ENCODE measurements at places on chromosomes 1 and 21.
A peak's percentile ranks its signal among the peaks of the same experiment; 100 is the strongest.

DNA sequence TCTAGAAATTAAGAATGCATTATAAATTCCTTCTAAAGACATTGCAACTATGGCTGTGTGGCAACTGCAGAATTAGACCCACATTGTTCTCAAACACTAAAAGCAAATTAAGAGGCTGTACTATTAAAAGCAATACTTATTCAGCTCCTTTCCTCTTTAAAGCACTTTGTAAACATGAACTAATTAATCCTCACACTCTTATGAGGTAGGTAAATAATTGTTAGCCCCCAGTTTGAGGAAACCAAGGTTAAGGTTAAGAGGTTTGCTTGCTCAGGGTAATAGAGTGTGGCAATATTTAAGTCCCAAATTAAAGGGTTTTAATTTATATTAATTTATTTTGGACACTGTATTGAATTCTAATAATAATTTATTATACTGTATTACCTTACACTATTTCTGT is 553.8 kb downstream of the LRRIQ3 start:
- no peak for DNase-seq

- DNase-seq: no peak
Observed at GRCh38 chr1:54651608-54652007, 10.0 kb downstream of the MROH7 start.

DNA sequence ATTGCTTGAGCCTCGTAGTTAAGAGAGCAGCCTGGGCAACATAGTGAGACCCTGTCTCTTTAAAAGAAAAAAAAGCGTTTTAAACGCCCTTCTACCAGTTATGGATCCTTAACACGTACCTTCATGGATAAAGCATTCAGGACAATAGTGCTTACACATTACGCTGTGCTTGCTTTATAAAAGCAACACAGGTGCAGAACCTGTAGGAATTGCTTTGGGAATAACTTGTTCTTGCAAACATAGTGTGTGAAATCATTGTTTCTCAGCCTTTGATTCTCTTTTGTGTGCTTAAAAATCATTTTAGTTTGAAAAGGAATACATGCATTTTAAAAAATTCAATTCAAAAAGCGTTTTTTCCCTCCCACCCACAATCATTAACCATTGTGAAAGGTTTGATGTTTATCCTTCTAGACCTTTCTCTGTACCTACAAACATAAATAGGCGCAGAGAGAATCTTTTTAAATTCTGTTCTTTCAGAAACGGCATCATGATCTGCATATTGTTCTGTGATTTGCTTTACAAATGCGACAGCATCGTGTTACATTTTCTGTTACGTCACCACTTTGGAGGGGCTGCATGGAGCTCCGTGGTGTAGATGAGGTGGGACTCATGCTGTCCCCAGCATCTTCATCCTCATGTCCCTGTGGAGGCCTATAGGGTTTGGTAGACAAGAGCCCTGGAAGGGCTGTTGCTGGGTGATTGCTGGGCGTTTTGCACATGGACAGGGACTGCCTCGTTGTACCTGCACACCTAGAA is 54.6 kb downstream of the SPSB1 start:
- no peak for DNase-seq

- no peak for DNase-seq
Observed at GRCh38 chr1:53518775-53519174, 59.6 kb downstream of the DMRTB1 start.

DNA sequence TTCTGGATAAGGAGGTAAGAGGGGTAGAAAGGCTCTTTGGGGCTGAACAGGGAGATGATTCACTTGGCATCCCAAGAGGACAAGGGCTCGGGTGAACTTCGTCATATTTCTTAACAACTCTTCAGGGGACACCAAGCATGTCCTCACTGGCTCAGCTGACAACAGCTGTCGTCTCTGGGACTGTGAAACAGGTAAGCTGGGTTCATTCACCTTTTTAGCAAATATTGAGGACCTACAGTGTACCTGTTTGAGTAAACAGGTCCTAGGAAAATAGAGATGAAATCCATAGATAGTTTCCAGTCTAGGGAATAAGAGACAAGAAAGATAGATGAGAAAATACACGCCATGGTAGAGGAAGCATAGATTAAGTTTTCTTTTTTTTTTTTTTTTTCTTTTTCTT is 2.1 kb downstream of the EIF3I start:
- DNase-seq: no peak

- no peak for DNase-seq
Observed at GRCh38 chr1:57489358-57490036, 65.6 kb upstream of the DAB1 start.

GRCh38 chr1:76418531-76418930 is 344.0 kb downstream of the ST6GALNAC3 start:
- no peak for DNase-seq

- DNase-seq: no peak
Observed at GRCh38 chr1:90325168-90325567, 330.3 kb downstream of the ZNF326 start.

- DNase-seq: no peak
Observed at GRCh38 chr21:46066591-46067331, 31.2 kb upstream of the COL6A2 start.

DNA sequence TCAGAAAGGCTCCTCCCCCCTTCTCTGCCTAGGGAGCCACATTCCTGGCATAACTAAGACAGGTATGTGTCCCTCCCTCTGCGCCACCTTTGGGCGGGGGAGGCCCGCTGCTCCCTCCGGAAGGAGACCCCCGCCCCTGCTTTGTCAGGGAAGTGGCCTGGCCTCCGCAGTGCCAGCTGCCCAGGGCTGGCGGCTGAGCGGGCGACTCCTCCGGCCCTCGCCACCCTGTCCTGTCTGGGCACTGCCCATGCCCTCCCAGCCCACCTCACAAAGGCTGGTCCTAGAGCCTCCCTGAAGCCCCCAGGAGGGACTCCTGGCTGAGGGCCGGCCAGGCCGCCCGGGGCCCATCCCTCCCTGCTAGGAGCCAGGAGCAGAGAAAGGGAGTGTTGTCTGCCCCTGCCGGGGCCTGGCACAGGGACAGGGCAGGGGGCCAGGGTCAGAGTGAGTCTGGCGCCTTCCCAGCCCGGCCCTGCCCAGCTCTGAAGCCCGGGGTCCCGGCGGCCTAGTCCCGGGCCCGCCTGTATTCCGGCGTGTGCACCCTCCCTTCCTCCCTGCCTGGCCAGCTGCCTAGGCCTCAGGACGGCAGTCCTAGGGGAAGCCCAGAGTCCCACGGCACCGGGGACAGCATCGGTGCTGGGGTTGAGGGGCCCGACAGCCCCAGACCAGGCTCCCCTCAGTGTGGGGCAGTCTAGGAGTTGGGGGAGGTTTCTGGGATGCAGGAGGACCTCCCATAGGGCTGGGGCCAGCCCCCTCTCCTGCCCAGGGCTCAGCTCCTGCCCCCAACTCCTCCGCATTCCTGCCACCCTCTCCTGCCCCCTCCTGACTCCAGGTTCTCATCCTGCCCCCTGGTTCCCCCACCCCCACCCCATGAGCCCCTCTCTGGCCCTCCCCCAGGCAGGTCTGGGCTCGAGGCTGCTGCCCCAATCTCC is 5.1 kb downstream of the AGRN start:
- DNase-seq: no peak

DNA sequence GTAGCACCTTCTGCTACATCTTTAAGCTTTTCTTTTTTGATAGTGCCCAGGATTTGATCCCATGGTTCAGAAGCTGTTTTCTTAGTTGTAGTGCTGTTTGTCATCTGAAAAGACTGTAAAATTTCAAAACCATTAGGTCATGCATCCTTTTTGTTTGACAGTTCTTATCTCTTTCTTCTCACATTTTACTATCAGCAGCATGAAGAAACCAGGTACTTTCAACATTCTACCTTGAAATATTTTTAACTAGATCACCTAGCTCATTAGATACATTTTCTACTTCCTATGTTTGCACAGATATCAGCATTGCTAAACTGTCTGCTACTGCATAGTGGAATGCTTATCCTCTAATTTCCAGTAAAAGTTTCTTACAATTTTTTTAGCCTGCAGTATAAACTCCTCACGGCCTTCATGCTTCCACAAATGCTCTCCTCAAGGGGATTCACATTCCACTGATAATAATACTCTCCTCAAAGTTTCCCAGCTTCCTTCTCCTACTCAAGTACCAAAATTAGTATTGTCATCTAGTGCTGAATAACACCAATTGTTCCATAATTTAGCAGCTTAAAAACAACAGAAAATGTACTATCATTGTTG is 243.9 kb upstream of the ZRANB2 start:
- DNase-seq: no peak

GRCh38 chr1:24379733-24380315 is 33.8 kb downstream of the STPG1 start:
- DNase-seq: no peak

DNA sequence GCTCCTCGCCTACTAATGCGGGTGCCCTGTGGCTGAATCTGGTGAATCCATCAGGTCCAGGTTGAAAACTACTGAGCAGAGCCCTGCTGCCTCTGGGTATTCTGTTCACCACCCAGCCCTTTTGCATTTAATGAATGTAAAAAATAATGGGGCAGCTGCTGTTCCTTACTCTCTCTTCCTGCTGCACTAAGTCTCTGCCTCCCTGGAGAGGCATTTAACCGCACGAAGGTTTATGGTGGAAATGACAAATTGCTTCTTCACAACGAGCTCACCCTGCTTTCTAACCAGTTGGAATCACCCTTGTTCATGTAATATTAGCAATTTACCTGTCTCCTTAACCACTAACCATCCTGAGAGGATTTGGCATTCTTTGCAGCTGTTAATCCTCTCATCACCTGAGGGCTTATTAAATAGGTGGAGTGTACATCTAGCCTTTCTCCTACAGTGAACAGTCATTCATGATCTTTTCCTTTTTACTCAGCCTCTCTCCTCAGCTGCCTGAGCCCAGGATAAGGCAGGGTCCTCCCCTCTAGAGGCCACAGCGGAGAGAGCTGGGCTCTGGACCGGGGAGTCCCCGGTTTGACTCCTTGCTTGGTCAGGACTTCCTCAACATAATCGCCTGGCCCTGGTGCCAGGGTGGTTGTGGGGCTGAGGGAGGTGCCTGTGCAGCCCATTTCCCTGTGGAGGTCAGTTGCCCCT is 97.6 kb downstream of the NOS1AP start:
- DNase-seq: no peak

DNA sequence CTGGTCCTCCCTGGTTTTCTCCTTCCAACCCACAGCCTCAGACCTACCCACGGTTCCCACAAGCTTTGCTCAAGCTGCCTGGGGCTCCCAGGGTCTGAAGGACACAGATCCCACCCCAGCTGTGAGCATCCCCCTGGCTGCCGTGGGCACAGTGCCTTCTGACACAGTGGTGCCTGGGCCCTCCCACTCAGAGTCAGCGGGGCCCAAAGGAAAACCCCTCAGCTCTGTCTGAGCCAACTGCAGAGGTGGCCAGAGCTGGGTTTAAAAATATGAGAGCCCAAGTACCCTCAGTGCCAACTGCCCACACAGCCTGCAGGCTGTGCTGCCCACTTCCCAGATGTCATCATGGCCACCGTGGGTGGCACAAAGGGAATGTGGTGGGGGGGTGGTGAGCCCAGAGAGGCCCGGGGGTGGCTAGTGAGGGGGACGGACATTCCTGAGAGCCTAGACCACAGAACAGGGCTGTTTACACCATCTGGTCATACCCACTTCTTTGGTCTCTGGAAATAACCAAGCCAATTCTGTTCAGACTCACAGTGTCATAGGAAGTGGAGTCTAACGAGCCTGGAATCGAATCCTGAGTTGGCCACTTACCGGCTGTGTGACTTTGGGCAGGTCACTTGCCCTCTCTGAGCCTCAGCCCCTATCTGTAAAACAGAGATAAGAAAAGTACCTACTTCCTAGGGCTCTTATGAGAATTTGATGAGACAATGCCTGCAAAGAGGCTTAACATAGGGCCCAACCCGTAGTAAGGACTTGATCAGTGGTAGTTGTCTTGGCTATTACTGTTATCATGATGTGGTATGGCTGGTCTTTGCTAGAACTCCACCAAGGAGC is 85.5 kb downstream of the CAMK2N1 start:
- no peak for DNase-seq

- peak; percentile 43 for DNase-seq
Observed at GRCh38 chr1:3127738-3128137, 58.7 kb downstream of the PRDM16 start.

- DNase-seq: no peak
Observed at GRCh38 chr21:16454399-16454798, 724.6 kb downstream of the USP25 start.

GRCh38 chr1:181405584-181405983 is 77.7 kb upstream of the CACNA1E start:
- no peak for DNase-seq

DNA sequence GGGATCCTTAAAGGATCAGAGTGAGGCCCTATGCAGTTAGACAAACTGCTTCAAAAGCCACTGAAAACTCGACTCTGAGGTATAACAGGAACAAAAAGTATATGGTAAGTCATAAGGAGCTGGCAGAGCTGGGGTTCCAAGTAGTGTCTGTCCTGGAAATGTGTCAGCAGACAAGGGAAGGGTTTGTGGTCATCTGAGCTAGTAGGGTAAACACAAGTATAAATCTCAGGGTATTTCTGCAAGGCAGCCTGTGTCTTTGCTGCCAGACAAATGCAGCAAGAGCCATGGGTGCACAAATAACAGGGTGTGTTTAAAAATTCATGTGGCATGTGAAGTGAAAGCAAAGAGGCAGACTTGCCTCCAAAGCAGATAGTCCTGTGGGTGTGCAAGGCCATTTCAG is 759.0 kb upstream of the ADAMTS5 start:
- no peak for DNase-seq

- DNase-seq: no peak
Observed at GRCh38 chr1:90963651-90964050, 58.2 kb downstream of the ZNF644 start.

DNA sequence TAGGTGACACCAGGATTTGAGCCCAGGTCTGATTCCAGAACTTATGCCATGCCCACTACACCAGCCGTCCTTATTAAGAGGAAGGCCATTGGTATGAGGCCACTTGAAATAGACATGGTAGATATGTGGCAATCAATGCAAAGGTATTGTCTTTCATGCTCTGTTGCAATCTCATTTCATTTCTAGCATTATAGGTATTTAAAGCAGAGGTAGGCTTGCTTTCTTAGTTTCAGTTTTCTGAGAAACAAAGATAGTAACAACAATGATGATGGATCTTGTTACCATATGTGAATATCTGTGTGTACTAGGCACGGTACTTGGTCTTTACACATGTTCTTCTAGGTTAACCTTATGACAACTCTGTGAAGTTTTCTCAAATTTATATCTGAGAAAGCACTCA is 113.1 kb downstream of the FGGY start:
- DNase-seq: no peak

GRCh38 chr1:33460144-33460543 is 12.3 kb upstream of the ZSCAN20 start:
- no peak for DNase-seq

GRCh38 chr1:14606632-14607031 is 8.1 kb downstream of the KAZN start:
- DNase-seq: no peak

DNA sequence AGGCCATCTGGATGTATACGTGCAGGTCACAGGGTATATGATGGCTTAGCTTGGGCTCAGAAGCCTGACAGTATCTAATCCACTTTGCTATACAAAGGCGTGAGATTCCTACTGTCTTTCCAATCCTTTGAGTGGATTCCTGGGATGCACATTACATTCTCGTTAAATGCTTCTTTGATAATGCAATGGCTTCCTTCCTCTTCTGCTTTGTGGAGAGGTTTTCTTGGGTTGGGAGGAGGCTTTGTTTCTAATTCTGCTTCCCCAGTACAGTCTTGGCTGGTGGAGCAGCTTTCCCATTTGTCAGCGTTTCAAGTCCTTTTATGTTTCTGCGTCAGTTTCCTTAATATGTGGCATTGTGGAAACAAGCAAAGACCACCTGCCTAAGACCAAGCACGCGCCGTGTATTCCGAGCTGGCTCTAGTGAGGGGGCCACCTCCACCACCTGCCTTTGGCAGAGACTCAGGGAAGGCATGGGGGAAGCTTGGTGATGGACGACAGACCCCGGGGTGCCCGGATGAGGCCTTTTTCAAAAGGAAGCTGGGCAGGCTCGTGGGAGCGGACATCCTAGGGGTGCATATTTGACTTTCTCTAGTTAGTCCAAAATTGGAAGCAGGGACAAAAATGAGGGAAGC is 72.7 kb downstream of the WDR4 start:
- DNase-seq: no peak
